ENCODE measurements at places on chromosomes 11 and 22.

GRCh38 chr11:19102521-19102900 is 14.5 kb upstream of the ZDHHC13 start:
- DNase-seq = no peak

GRCh38 chr22:50672471-50673230 is at the start of gene SHANK3:
TSS of gene SHANK3 (plus strand) at chr22:50672823.
- DNase-seq = peak; percentile 30

- DNase-seq = peak; percentile 8
Measured at GRCh38 chr11:69253028-69253427, 40.9 kb upstream of the MYEOV start.

- peak; percentile 42 for DNase-seq
Measured at GRCh38 chr11:130979386-130979972, 63.2 kb upstream of the SNX19 start.

- no peak for DNase-seq
Measured at GRCh38 chr22:21998595-21999247, 16.1 kb upstream of the TOP3B start.

DNA sequence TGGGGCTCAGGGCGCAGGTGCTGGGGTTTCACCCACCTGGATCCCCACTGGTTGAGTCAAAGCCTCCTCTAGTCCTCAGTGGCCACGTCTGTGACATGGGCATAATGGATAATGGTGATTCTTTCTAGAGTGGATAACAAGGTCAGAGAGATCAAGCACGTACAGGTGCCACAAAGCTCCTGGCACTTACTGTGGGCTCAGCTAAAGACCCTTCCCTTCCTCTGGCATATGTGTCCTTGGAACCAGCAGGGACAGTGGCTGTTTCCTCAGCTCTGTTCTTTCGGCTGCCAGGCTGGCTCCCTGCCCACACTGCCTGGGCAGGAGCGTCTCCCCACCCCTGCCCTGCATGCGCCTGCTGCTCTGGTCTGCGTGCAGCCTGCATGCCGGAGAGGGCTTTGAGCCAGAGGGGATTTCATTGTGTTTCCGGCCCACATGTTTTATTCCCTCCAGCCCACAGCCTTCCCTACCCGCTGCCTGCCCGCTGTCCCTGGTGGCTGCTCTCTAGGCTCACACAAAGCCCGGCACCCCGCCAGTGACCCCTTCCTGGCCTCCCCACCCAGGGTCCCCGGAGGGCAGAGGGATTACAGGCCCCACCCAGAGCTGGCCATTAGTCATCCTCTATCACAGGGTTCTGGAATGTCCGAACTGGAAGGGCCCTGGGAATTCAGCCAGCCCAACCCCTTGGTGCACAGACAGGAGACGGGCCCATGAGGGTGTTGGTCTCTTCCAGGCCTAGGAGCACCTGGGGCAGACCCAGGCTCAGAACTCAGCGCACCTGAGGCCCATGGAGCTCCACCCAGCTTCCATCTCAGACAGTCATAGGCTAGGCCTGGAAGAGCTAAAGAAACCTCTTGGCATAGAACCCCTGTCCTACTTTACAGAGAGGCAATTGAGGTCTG is 55.3 kb upstream of the GCAT start:
- DNase-seq = no peak

- no peak for DNase-seq
Measured at GRCh38 chr11:48036466-48036865, 56.1 kb downstream of the PTPRJ start.

- no peak for DNase-seq
Measured at GRCh38 chr11:68968306-68969250, 12.2 kb downstream of the MRGPRD start.

- DNase-seq = no peak
Measured at GRCh38 chr22:23531966-23532705, 48.0 kb downstream of the IGLL1 start.

DNA sequence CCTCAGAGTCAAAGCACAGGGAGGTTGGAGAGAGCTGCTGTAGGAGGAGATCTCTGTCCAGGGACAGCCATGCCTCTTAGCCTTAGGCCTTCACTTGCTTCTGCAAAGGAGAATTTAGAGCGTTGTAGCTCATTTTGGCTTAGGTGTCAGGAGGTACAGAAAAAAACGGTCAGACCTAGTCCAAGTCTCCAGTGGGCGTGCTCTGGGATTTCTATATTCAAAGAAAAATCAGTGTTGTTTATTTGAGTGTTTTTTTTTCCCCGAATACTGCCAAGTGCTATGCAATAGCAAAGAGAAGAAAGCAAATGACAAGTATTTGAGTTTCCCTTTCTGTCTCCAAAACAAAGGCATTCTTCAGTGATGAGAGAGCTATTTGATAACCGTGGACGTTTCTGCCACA is 22.7 kb upstream of the OPCML start:
- DNase-seq = no peak

- DNase-seq = no peak
Measured at GRCh38 chr11:70843906-70844305, 408.5 kb downstream of the SHANK2 start.

- no peak for DNase-seq
Measured at GRCh38 chr11:83293457-83293774, 7.2 kb upstream of the CCDC90B start.

DNA sequence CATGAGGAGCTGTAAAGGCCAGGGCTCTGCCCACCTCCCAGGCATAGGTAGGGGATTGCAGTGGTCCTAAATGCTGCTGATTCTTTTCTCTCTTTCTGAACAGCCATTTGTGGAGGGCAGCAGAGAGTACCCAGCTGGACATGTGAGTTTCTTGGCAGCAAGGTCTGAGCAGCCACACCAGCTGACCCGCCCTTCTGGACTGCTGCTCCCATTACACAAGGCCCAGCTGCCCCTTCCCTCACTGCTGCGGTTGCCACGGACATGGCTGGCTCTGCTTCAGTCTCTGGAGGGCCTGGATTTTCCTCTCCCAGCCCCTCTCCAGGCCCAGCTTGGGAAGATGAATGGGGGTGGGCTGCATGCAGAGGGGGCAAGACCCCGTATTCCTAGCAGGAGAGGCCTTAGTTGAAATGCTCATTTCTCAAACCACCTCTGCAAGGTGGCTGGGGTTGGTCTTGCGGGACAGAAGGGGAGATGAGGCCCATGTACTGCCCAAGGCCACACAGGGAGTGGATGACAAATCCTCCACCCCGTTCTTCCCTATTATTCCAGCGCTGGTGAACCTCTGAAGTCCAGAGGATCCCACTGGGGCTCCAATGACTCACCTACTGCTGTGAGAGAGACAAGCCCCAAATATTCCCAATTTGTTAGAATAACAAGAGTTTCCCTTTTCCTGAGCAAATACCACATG is 4.6 kb downstream of the LGALS12 start:
- DNase-seq = no peak

DNA sequence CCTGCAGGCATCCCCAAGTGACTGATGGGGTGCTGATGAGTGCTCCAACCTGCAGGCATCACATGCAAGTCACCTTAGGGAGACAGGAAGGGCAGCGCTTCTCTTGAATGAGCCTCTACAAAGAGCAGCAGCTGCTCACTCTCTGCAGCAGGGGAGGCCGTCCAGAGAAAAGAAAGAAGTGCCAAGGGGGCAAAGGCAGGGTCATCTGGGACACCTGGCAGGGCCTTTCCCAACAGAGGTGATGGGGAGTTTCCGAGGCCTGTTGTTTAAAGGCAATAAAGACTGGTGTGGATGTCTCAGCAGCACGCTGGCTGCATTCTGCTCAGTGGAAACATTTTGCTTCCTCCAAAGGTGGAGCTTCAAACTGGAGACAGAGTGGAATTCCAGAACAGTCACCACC is 113.7 kb downstream of the ETS1 start:
- no peak for DNase-seq

DNA sequence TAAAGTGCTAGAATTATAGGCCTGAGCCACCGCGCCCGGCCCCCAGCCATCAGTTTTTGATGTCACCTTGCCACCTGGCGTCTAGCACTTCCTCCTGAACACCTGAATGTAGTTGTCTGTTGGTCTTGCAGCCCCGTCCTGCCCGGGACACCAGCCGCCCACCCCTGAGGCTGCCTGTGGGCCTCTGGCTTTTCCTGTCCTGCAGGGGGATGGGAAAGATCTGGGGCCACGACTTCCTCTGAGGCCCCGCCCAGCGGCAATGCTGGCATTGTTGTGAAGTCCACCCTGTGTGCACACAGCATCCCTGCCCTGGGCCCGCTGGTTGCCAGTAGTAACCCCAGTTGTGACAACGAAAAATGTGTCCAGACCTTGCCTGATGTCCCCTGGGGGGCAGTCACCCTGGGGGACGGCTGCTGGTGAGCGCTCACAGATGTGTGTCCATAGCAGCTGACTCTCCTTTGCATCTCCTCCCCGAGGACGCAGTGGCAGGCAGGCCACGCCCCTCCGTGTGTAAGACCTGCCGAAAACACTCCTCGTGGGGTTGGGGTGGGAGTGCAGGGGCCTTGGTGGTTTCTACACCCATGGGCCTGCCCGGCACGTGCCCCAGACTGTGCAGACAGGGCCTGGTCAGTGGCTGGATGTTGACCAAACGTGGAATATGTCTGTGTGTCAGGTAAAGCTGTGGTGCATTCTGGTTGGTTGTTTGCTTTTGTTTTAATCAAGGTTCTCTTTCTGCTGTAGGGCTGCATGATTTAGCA is 6.8 kb downstream of the SELENOO start:
- DNase-seq = no peak

DNA sequence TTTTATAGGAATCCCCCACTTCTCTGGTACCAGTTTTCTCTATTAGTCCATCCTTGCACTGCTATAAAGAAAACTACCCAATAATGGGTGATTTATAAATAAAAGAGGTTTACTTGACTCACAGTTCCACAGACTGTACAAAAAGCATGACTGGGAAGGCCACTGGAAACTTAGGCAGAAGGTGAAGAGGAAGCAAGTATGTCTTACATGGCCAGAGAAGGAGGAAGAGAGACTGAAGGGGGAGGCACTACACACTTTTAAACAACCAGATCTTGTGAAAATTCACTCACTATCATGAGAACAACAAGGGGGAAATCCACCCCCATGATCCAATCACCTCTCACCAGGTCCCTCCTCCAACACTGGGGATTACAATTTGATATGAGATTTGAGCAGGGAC is 68.9 kb upstream of the GNAZ start:
- DNase-seq = no peak

DNA sequence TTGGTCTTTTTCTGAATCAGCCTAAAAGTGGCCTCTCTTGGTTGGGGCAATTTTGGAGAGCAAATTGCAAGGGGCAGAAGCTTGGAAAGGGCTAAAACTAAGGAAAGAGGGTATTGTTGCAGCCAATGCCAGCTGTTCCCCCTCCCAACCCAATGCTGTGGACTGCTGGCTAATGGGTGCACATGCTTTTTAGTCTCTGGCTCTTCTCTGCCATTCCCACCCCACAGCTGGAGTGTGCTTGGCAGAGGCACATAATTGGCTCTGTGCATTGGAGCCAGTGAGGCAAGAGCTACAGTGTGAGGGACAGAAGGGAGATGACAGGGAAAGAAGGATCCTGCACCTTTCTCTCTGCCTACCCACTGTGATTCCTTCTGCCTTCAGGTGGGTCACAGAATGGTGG is 140.0 kb downstream of the NECTIN1 start:
- no peak for DNase-seq

DNA sequence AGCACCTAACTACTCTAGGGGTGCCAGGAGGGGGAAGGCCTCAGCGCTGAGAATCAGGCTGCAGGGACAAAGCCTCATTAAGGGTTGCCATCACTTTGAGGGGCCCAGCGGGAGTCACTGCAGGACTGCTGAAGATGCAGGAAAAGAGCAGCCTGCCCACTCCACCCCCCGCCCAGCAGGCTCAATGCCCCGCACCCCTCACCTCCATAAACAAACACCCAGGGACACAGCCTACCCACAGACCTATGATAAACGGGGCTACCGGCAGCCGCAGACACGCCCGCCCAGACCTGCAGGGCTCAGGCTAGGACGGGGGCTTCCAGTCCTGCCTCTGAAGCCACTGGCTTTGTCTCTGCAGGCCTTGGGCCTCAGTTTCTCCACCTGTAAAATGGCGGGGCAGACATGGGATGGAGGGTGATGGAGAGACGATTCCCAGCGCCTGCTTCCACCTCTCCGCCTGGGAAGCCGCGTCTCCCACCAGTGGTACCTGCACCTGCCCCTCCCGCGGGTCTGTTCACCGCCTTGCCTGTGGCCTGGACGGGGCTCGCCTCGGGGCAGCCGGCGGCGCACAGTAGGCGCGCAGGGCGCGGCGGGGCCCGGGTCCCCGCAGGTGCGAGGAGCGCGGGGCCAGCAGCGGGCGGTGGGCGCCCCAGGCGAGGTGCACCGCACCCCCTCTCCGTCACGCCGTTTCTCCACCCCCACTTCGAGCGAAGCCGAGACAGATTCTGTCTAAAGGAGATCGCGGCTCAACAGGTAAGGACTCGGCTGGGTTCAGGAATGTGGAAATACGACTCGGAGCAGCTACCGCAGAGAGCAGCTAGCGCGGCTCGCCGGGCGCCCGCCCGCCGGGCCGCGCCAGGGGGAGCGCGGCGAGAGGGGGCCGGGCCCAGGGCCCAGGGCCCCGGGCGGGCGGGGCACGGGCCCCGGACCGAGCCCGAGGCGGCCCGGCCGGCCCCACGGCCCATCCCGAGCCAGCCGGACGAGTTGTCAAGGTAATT is 1.5 kb downstream of the WNT7B start:
- DNase-seq = no peak

All from hematopoietic multipotent progenitor cell treated with erythropoietin and hydrocortisone succinate and interleukin-3 and kit ligand, for 6 days (in vitro differentiated cells).